ENCODE measurements at places on chromosomes 5 and 9. TPM values are rescaled to one million over a fixed set of nuclear protein-coding genes. Genes with fewer than 3 reads are reported as not detected.

KCNT1 gene
- not detected for total RNA-seq

IFNA13 gene
- total RNA-seq = not detected

- no peak for DNase-seq
Observed at GRCh38 chr9:10268531-10269485, 344.0 kb downstream of the PTPRD start.

DNA sequence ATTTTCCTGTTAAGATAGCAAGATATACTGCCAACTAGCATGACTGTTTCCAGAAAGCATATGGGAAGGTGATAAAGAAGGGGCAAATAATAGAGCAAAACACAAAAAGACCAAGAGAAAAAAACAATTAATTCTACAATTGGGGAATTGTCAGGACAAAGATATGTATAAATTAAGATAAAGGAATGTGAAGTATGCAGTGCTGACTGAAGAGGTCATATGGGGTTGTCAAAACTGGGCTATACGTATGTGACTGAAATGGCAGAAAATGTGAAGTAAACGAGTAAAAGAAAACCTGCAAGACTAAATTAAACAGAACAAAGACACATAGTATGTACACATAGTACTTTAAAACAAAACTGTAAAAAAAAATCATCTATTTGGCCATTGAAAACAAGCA, 222.3 kb downstream of the ARL15 start:
- no peak for DNase-seq

- DNase-seq = no peak
Observed at GRCh38 chr9:97627624-97628023, 5.5 kb downstream of the TSTD2 start.

DNA sequence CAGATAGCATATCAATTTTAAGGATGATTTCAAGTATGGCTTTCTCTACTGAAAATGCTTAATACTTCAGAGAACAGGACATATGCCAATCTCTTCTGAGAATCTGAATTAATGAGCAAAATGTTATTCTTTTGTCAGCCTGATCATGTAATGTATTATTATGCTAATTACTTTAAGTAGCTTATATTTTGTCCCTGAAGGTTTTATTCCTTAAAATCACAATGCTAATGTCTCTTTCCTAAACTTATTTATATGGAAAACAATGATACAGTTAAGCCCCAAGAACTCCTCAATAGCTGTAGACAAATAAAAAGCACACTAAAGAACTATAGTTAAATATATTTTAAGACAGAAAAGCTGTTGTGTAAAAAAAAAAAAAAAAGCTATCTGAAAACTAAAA, 256.9 kb upstream of the PTPRD start:
- DNase-seq = no peak

- DNase-seq = no peak
Observed at GRCh38 chr5:161414037-161414436, 132.5 kb downstream of the GABRB2 start.

DNA sequence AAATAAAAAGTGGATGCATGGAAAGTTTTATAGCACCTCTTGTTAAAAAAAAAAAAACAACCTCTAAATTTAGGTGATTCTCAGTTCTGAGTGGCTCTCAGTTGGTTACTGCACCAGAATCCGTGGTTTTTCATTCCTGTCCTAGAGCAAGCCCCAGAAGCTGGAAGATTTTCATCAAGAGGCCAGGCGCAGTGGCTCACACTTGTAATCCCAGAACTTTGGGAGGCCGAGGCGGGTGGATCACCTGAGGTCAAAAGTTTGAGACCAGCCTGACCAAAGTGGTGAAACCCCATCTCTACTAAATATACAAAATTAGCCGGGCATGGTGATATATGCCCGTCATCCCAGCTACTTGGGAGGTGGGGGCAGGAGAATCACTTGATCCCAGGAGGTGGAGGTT, 27.2 kb upstream of the SLC9A3 start:
- no peak for DNase-seq

GRCh38 chr5:142643634-142644033, 42.3 kb downstream of the FGF1 start:
- DNase-seq = no peak

All from activated naive CD4-positive, alpha-beta T cell treated with anti-CD3 and anti-CD28 coated beads, Interleukin-2, amount 50 U/mL, for 72 hours (primary cell).